ENCODE measurements at places on chromosomes 4 and X.
A peak's percentile ranks its signal among the peaks of the same experiment; 100 is the strongest.

GRCh38 chrX:71579136-71579989 is 1.1 kb downstream of the GCNA start:
- no peak for DNase-seq

DNA sequence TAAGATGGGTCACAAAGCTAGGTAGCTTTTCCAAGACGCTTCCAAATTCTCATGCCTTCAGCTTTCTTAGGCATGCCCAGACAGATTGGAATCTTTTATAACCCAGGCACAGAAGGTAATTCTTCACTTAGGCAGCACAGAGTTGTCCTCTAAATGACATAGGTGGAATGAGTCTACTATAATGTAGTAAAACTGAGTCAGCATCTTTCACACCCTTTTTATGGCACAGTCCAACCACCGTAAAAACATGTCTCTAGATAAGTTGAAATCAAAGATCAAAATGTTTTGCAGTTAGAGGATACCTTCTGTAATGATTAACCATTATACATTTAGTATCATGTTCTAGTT is 128.4 kb upstream of the FAT1 start:
- no peak for DNase-seq

DNA sequence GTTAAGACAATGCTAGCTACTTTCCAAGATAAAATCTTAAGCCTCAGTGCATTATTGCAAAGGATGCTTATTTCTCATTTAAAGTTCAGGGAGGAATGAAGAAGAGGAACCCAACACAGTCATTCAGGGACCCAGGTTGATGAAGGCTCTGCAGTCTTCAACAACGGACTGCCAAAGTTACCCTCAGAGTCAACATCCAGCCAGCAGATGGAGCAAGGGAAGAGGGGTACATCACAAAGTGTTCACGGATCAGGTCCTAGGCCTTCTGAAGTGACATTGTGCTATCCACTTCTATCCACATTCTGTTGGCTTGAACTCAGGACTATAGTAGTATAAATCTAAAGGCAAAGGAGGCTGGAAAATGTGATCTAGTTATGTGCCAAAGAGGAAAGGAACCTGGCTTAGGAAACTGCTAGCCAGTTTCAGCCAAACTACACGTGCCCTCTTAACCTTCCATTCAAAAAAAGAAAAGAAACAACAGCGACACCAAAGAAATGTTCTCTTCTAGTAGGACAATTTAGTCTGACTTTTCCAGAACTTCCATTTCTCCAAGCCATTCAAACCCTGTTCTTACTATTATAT is 28.8 kb downstream of the NKX6-1 start:
- DNase-seq, result no peak

DNA sequence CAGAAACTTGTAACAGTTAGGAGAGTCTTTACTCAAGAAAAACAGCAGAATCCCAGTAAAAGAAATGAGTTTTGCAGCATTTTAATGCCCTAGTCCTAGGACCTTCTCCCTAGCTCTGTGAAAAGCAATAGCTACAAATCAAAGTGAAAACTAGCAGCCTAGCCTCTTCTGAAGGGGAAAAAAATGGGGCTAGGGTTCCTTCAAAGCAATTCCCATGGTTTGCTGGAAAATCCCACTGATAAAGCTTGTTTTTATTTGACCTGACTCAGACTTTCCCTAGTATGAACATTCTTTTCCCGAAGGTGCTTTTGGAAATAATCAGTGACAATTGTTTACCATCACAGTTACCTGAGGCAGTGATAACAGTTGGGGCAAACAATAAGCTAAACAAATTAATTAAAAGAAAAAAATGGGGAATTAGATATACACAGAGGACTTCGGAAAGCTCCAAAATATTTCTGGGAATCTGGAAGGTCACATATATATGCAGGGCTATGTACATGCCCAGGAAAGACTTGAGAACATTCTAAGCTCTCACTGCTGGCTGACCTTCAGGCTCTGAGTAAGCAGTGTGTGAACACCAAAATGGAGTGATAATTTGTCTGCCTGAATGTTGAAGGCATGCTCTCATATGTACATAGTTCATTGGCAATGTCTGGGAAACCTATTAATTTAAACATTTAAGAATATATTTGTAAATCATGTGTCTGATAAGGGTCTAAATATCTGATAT is 285.9 kb downstream of the KCTD8 start:
- DNase-seq, result no peak

DNA sequence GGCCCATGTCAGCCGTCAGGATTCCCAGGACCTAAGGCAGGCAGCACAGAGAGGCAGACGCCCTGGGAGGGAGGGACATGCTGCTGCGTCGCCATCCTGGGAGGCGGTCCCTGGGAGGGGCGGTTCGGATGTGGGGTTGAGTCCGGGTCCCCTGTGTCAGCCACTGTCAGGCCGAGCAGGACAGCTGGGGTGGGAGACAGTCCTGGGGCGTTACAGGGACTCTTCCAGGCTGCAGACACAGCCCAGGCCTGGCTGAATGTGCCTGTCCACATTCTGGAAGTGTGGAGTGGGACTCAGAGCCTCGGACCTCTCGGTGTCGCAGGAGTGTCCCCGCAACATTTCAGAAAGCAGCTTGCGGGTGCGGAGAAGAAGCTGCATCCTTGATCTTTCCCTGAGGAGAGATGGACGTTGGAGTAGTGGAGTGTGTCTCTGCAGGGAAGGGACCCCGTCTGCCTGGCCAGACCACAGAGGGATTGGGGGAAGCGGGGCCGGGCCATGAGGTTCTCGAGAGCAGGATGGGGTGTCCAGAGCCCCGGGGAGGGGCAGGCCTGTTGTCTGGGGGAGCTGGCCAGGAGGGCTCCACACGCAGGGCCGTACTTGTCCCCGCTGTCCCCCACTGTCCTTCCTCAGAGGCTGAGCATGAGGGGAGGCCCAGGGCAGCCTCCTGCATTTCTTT is 6.1 kb downstream of the AKAP17A start:
- DNase-seq, result no peak

- DNase-seq, result no peak
These were observed 123.2 kb downstream of the BMPR1B start for GRCh38 chr4:94880956-94881355.

- no peak for DNase-seq
These were observed 735.1 kb upstream of the DIAPH2 start for GRCh38 chrX:95949588-95949987.

GRCh38 chrX:112254896-112255295 is 172.3 kb upstream of the TRPC5 start:
- no peak for DNase-seq

DNA sequence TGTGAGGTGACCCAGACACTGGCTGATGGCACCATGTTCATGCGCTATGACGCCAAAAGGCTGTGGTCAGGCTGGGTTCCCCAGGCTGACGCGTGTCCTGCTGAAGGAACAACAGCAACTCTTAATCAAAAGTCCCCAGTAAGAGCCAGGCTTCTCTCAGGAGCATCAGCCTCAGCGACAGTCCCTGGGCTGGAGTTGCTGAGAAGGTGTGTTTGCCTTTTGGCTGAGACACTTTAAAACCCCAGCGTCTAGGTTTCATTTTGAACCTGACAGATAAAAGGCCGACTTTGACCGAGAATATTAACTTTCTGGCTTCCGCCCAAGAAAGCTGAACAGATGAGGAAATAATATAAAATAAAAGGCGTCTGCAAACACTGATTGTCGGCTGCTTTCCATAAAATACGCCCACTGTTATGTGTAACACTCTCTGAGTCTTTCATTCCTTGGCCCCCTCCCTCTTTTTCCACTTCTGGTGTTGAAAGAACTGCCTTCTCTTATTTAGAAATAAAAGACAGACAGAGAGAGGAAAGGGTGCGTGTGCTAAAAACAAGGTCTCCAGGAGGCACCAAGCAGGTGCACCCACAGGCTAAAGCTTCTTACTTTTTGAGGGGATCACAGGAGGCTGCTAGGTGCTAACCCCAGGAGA is 373.6 kb downstream of the MID1IP1 start:
- no peak for DNase-seq

DNA sequence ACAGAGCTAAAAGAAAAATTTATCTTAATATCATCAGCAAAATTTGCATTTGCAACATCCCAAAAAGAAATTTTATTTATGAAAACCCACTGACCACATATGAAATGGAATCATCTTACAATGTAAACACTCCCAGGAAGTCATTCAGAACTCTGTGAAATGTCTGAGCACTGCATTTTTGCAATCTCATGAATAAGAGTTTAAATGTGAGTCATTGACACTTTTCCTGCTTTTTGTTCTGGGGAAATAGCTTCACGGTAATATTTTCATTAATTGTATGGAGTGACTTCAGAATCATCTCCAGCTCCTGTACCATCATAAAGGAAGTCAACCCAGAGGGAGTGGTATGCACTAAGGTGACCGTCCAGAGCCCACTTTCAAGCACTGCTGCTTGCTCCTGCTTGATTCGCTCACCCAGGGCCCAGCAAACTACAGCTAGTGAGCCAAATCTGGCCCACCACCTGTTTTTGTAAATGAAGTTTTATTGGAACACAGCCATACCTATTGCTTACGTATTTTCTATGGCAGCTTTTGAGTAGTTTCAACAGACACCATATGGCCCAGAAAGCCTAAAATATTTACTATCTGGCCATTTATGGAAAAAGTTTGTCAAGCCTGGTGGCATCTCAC is 17.2 kb downstream of the EDNRA start:
- no peak for DNase-seq

GRCh38 chr4:630656-631055 is 5.3 kb downstream of the PDE6B start:
- no peak for DNase-seq

- peak; percentile 75 for DNase-seq
These were observed 75.0 kb downstream of the PTTG2 start for GRCh38 chr4:38034986-38035882.

DNA sequence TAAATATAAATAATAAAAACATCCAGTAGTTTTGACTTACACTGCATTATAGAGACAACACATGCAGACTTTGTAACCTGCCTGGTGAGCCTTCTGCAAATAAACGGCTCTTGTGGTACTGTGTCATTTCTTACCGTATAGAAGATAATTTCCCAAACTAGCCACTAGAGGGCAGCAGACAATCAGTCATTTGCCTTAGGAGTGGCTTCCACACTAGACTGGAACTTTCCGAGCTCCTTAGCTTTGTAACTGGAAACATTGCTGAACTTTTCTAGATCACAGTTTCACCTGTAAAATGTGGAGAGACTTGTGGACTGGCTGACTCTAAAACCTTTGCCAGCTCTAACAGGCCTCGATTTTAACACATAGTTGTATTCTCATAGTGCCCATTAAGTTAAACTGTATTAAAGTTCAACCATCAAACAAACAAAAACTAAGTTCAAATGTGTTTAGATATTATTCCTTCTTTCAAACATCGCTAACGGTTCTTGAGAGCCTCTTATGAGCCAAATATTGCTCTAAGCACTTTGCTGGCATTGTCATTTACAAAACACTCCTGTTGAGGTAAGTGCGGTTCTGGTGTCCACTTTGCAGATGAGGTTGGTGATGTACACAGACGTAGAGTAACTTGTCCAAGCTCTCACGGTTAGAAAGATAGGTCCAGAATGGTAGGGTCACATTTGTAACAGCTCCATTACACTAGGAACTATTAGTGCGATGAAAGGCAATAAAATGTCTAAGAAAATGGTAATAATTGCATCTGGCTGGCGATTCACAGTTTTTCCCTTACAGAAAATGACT is 345.5 kb downstream of the ANK2 start:
- DNase-seq, result peak; percentile 91

GRCh38 chr4:8403173-8403753 is 37.3 kb downstream of the ACOX3 start:
- DNase-seq, result peak; percentile 67

- DNase-seq, result no peak
These were observed 18.5 kb downstream of the ETNPPL start for GRCh38 chr4:108744307-108744706.

GRCh38 chr4:14177987-14178386 is 550.5 kb upstream of the BOD1L1 start:
- DNase-seq, result no peak

- DNase-seq, result no peak
These were observed 4.7 kb upstream of the TSPYL2 start for GRCh38 chrX:53077207-53078197.

DNA sequence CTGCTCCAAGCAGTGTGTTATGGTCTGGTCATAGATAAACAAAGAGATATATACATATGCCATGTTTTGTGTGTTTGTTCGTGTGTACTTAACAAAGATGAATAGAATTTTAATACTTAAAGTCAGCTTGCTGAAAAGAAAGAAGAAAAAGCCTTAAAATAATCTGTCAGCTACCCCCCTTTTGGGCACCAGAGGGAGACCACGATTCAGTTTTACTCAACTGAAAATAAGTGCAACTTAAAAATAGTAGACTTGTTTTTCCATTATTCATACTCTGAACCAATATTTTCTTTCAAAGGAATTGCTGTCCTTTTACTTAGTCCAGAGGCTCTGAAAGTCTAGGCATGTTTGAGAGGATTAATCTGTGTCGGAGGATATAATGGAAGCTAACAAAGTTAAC is 181.7 kb upstream of the AGTR2 start:
- no peak for DNase-seq

DNA sequence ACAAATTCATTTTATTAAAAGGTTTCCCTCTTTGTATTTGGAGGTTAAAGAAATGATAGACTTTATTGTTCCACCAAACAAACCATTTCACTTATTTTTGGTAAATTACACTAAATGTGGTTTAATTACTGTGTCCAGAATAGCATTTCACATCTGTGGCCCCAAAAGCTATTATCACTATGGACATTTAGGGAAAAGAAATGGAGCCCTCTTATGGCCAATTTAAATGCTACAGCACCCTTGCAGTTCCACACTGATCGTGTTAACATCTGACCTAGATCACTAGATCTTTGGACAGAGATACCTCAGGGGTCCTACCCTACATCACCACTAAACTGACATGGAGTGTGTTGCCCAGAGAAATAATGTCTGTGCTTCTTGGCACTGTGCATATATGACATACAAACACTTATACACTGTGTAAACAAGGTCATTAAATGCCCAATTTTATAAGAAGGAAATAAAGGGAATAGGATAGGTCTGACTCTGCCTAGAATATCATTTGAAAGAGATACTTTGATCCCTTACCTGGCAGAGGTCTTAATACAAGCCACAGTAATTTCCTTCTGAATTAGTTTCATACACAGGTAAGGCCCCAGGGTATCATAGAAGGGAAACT is 163.9 kb downstream of the KDR start:
- DNase-seq, result no peak

DNA sequence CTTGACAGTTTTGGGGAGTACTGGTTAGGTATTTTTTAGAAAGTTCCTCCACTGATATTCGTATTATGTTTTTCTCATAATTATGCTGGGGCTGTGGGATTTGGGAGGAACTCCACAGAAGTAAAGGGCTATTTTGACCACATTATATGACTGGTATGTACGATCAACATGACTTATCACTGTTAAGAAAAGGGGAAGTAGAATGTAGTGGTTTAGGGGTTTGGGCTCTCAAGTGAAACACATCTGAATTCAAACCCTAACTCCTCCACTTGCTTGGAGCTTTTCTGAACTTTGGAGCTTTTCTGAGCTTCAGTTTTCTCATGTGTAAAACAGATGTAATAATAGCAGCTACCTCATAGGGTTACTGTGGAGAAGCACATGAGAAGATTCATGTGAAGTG is 96.4 kb upstream of the C1GALT1C1 start:
- no peak for DNase-seq

GRCh38 chr4:111449657-111450056 is 695.6 kb upstream of the FAM241A start:
- no peak for DNase-seq

GRCh38 chr4:106695501-106696262 is 327.1 kb upstream of the GIMD1 start:
- DNase-seq, result no peak

- DNase-seq, result no peak
These were observed 443.3 kb downstream of the GBA3 start for GRCh38 chr4:23135792-23136645.

Measured in hippocampal formation (tissue), 2 donors.